ENCODE measurements at places on chromosomes 16 and 17.
A peak's percentile ranks its signal among the peaks of the same experiment; 100 is the strongest.

DNA sequence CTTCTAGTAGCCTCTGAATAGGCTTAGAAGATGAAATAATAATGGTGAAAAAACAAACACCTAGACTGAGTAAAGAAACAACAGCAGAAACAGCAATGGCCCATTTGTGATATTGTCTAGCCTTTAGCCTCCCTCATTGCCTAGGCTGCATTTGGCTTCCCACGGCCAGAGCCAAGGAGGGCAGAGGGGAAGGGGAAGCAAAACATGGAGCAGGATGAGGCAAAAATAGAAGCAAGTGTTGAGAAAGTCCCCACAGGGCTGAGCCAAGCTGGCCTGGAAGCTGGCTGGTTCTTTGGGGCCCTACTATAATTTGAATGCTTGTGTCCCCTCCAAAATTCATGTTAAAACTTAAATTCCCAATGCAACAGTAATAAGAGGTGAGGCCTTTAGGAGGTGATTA is 60.2 kb upstream of the KSR1 start:
- no peak for DNase-seq

DNA sequence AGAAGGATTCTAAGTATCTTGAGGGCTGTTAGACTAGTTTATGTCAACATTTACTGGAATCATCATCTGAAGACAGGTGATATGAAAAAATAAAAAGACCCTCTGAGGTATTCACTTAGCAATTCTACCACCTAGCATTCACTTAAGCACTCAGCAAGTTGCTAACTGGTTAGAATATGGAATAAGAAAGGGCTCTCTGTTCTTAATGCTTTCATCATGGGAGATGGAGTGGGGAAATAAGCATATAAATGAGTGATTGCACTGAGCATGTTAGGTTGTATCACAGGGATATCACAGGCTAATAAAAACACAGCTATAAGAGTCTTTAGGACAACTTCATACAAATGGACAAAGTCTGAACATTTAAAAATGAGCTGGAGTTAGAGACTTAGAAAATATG is 1238.8 kb downstream of the CDH11 start:
- DNase-seq: no peak

GRCh38 chr17:7178973-7179316 is 225 bp downstream of the ASGR1 start:
- DNase-seq: no peak

- no peak for DNase-seq
Observed at GRCh38 chr17:48558831-48559121, 13.9 kb upstream of the HOXB2 start.

GRCh38 chr17:7576432-7576937 is 3.0 kb upstream of the CD68 start:
- no peak for DNase-seq

- DNase-seq: no peak
Observed at GRCh38 chr16:4365615-4366014, 6.0 kb upstream of the VASN start.

DNA sequence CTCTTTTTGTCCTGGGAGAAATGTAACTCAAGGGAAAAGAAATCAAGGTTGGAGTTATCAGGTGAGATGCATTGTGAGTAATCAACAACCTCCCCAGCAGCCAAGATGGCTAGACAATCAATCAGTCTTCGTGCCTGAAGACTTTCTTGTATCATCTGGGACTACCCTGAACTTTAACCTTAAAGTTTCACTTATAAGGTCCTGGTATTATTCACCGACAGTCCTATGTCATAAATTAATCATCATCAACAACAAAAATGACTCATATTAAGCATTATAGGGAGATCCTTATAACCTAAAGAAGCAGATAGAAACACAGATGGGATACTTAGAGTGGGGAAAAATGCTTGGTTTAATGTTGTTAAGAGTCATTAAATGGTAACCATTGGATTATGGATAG is 7.7 kb upstream of the TEKT3 start:
- no peak for DNase-seq

- DNase-seq: no peak
Observed at GRCh38 chr17:56431736-56432135, 161.8 kb upstream of the NOG start.

GRCh38 chr16:31192856-31193642 is 9.5 kb downstream of the PYCARD start:
- DNase-seq: no peak

DNA sequence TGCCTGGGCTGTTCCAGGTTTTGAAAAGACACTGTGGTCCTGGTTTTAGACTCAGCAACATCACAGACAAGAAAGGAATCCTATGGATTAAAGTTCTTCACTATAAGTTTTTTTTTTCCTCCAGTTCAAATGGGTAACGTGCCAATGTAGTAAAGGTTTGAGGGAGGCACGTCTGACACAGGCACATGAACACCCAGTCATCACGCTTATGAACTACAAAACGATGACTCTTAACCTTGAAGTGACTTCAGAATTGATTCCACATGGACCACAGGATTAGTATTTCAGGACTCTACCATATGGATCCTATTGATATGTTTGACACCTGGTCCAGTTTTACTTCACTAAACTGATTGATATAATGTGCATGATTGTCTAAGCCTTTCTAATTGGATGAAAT is 2.3 kb downstream of the PRMT7 start:
- DNase-seq: no peak

DNA sequence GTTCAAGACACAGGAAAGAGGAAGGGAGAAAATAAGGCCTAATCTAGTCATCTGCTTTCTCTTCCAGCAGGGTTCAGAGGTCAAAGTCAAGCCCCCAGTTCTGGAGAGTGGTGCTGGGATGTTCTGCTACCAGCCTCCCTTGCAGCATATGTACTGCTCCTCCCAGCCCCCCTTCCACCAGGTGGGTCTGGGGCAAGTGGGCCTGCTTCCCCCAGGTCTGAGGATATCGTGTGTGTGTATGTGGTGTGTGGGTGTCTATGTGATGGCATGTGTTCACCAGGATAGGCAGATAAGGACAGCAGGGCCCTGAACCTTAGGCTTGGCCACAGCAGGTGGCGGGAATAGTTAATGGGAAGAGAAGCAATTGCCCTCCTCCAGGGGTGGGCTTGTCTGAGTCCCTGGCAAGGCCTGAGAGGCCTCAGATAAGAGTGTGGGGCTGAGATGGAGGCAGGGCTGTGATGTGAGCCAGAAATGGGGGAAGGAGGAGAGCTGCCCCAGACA is 21.1 kb downstream of the FOXN1 start:
- DNase-seq: no peak

GRCh38 chr17:40555296-40556190 is 9.7 kb downstream of the CCR7 start:
- no peak for DNase-seq

- DNase-seq: peak; percentile 11
Observed at GRCh38 chr17:8117980-8118768, at the start of gene ALOXE3. Gene ALOXE3, minus strand, starts transcription at chr17:8118514. Its CDS starts 524 bp downstream, at chr17:8117990.

DNA sequence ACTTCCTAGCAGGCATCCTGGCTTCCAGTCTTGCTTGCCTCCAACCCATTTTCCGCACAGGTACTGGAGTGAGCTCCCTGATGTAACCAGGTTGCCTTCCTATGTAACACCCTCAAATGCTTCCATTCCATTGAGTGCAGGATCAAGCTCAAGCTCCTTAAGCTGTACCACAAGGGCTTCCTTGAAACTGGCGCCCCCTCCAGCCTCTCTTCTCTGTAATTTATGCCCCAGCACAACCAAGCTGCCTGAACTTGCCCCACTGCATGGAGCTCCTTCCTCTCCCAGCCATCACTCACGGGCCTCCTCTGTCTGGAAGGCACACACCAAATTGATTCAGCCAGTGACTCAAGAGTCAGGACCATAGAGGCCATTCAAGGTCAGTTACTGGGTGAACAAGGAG is 234.8 kb upstream of the RPL38 start:
- DNase-seq: no peak

DNA sequence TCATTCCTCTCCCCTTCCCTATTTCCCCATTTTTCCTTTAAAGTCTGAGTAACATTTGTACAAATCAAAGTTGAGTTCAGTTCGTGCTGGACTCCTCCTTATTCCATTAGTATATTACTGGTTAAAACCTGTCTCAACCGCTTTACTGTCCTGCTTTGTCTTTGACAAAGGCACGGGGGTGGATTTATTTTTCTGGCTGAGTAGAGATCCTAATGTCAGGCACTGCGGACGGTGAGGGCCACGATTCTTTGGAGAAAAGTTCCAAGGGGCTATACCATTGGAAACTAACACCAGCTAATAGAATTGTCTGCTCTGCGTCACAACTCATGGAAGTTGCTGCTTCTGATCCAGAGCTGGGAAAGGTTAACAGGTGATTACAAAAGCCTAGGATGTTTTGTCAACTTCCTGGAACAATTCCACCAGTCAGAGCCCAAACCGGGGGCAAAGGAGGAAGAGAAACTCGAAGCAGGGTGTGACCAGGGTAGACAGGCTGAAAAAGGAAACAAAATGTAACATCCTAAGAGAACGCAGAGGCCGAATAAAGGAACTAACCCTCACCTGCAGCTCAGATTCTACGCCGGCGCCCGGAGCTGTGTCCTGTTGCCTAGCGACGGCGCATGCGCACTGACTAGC is 12.4 kb downstream of the TAT start:
- no peak for DNase-seq

GRCh38 chr16:83791916-83792315 is 15.9 kb upstream of the HSBP1 start:
- no peak for DNase-seq

DNA sequence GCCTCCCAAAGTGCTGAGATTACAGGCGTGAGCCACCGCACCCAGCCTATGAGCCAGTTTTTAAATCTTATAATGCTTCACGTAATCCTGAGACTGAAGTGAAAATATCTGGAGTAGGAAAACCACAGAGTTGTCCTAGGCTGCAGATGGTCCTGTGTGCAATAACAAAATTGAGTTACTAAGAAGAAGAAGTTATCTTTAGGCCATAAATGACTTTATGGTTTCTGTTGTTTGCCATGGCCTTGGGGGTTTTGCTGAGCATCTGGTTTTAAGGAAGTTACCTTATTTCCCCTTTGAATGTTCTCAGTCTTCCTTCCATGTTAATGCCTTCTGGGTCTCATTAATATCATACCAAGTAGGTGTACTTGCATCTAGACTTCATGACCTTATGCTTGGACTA is 16.5 kb downstream of the NMT1 start:
- no peak for DNase-seq

DNA sequence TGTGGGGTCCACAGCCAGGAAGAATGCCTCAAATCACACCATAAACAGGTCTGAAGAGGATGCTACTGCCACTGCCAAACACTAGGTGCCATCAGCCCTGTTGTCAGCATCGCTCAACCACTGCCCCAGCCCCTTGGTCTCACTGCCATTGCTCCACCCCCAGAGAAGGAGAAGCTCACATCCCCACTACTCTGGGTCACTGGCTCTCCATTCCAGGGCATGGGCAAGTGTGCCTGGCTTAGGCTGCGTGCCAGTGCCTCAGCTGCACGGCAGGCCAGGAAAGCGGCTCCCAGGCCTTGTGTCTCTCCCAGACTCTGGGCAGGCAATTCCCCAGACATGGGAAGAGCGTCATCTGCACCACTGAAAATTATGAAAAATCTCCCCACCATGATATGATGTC is 1.2 kb upstream of the IGSF6 start:
- DNase-seq: no peak

- DNase-seq: no peak
Observed at GRCh38 chr17:70076831-70077230, 1.8 kb downstream of the KCNJ16 start.

GRCh38 chr17:58156839-58157803 is 8.9 kb downstream of the OR4D1 start:
- DNase-seq: peak; percentile 58

- DNase-seq: peak; percentile 70
Observed at GRCh38 chr16:69859105-69859989, 91.8 kb upstream of the CLEC18A start.

- DNase-seq: no peak
Observed at GRCh38 chr16:53913920-53914319, 210.0 kb downstream of the FTO start.

GRCh38 chr17:78532311-78532710 is 44.9 kb downstream of the DNAH17 start:
- no peak for DNase-seq

GRCh38 chr16:48011878-48012658 is 143.7 kb downstream of the ABCC12 start:
- no peak for DNase-seq

- no peak for DNase-seq
Observed at GRCh38 chr16:88002211-88002610, 51.0 kb downstream of the BANP start.

GRCh38 chr17:37466471-37466870 is 23.2 kb upstream of the DUSP14 start:
- no peak for DNase-seq

GRCh38 chr17:33258296-33258695 is 34.8 kb downstream of the ASIC2 start:
- DNase-seq: no peak

- DNase-seq: peak; percentile 20
Observed at GRCh38 chr17:6496116-6496481, 51.8 kb downstream of the PIMREG start.

GRCh38 chr16:86831366-86831765 is 253.0 kb downstream of the FOXL1 start:
- peak; percentile 14 for DNase-seq

- DNase-seq: peak; percentile 85
Observed at GRCh38 chr16:10385725-10386516, at the start of gene ATF7IP2. Gene ATF7IP2, plus strand, starts transcription at chr16:10386061. Its CDS starts 44,560 bp downstream, at chr16:10430621.

DNA sequence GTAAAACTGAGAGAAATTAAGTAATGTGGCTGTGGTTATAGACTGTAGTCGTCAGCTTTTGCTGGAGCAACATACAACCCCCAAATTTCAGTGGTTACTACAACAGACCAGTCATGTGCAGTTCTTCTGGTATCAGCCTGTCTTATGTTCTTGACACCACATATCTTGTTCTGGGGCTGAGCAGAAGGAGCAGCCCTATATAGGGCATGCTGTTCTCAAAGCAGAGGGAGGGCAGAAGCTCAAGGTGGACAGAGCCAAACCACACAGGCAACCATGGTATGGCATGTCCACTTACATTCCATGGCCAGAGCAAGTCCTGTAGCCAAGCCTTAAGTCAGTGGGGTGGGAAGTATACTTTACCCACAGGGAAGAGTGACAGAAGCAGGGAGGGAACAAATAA is 7.7 kb downstream of the PRKAR1A start:
- DNase-seq: no peak

DNA sequence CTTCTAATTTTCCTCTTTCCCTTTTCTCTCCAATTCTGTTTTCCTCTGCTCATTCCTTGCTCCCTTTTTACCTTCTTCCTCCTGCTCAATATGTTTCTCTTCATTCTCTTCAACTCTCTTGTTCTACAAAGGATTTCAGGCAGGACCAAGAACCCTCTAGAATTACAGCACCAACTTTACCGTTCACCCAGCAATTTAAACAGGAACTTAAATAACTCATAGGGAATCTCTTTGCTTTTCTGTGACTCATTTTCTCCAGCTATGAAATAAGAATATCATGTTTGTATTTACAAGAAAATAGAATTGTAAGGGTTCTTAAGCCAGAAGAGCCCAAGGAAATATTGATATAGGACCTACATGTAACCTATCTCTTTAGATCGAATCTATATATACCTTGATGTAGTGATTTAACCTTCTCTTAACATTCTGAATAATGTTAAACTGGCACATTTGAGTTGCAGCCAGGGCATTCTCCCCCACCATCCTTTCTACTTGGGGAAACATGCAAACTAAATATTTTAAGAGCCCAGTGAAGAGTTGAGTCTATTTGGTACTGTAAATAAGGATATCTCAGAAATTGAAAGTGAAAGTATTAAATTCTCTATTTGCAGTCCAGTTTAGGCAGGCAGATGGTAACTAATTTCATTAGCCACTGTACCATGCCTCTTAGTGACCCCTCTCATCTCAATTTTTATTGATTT is 137.0 kb downstream of the ANKFN1 start:
- DNase-seq: no peak

Measured in NCI-H524 (cell line).